IgD-negative memory B cell (primary cell): ENCODE measurements at places on chromosomes 11 and 22. TPM values are rescaled to one million over a fixed set of nuclear protein-coding genes. Genes with fewer than 3 reads are reported as not detected.

The RFPL3 gene
- not detected for polyA plus RNA-seq

The APOA4 gene
- polyA plus RNA-seq: not detected

The HBE1 gene
- not detected for polyA plus RNA-seq

The ACTN3 gene
- not detected for polyA plus RNA-seq

The APOA5 gene
- polyA plus RNA-seq: not detected

The EXPH5 gene
- 0.05 TPM for polyA plus RNA-seq

The RAG2 gene
- polyA plus RNA-seq: not detected

The POLR3H gene
- polyA plus RNA-seq: 15.9 TPM

The YPEL4 gene
- polyA plus RNA-seq: not detected

The GPHA2 gene
- not detected for polyA plus RNA-seq

The WT1 gene
- not detected for polyA plus RNA-seq

The ZC3H7B gene
- polyA plus RNA-seq: 1.4 TPM

The CASP1 gene
- polyA plus RNA-seq: 75.2 TPM

The CYB5R2 gene
- polyA plus RNA-seq: 9.3 TPM

The OR10G8 gene
- polyA plus RNA-seq: not detected

The CHRM1 gene
- not detected for polyA plus RNA-seq

The SCGB1C1 gene
- not detected for polyA plus RNA-seq

The C11orf21 gene
- polyA plus RNA-seq: 6.2 TPM

The CHEK1 gene
- 2.8 TPM for polyA plus RNA-seq

The SLC17A6 gene
- not detected for polyA plus RNA-seq

The PRRG4 gene
- not detected for polyA plus RNA-seq

The USP28 gene
- polyA plus RNA-seq: 79.2 TPM

The QSER1 gene
- polyA plus RNA-seq: 0.73 TPM

The CDKN1C gene
- not detected for polyA plus RNA-seq

The SLC22A25 gene
- polyA plus RNA-seq: not detected

The SYCE3 gene
- polyA plus RNA-seq: not detected

The RAB36 gene
- polyA plus RNA-seq: 1.8 TPM

The AGBL2 gene
- 1.4 TPM for polyA plus RNA-seq

The TMEM135 gene
- polyA plus RNA-seq: 8.9 TPM

The IFITM2 gene
- polyA plus RNA-seq: 1,305 TPM

The MS4A7 gene
- 16.8 TPM for polyA plus RNA-seq

The CCND1 gene
- polyA plus RNA-seq: 9.6 TPM

The PYGM gene
- polyA plus RNA-seq: 2.0 TPM

The ADAMTS8 gene
- polyA plus RNA-seq: not detected

The SEPTIN3 gene
- polyA plus RNA-seq: 0.05 TPM

The MMP8 gene
- polyA plus RNA-seq: not detected

The TMEM132A gene
- 0.26 TPM for polyA plus RNA-seq

The SMC1B gene
- polyA plus RNA-seq: not detected

The FGF3 gene
- not detected for polyA plus RNA-seq

The KCNA4 gene
- not detected for polyA plus RNA-seq

The KCNJ5 gene
- not detected for polyA plus RNA-seq

The ANO5 gene
- polyA plus RNA-seq: not detected

The TCN1 gene
- not detected for polyA plus RNA-seq

The YAP1 gene
- polyA plus RNA-seq: not detected

The MS4A14 gene
- polyA plus RNA-seq: 1.1 TPM

The TRIM66 gene
- polyA plus RNA-seq: 0.75 TPM

The UBQLN3 gene
- polyA plus RNA-seq: not detected

The SCT gene
- not detected for polyA plus RNA-seq

The DRICH1 gene
- not detected for polyA plus RNA-seq

The TSPAN32 gene
- 7.1 TPM for polyA plus RNA-seq

The FOLR3 gene
- polyA plus RNA-seq: not detected

The ISX gene
- not detected for polyA plus RNA-seq
